T1000 (cell line): ENCODE measurements at places on chromosomes 11 and 22.

DNA sequence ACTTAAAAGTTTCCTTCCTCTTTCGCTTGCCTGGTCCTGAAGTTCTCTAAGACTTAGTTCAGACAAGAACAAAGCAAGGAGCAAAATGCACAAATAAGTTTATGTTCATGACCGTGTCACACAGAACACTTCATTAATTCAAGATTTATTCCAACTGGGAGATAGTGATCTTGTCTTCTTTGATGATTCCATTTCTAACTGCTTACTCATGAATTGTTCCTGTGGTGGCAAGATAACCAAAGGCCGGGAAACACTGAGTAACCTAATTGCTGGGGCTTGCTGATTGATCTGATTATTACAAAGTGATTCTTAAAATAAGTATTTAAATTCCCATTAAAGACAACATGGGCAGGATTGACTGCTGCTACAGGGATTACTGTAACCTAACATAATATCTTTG, 1462.9 kb upstream of the RAG2 start:
- peak; percentile 1 for DNase-seq

DNA sequence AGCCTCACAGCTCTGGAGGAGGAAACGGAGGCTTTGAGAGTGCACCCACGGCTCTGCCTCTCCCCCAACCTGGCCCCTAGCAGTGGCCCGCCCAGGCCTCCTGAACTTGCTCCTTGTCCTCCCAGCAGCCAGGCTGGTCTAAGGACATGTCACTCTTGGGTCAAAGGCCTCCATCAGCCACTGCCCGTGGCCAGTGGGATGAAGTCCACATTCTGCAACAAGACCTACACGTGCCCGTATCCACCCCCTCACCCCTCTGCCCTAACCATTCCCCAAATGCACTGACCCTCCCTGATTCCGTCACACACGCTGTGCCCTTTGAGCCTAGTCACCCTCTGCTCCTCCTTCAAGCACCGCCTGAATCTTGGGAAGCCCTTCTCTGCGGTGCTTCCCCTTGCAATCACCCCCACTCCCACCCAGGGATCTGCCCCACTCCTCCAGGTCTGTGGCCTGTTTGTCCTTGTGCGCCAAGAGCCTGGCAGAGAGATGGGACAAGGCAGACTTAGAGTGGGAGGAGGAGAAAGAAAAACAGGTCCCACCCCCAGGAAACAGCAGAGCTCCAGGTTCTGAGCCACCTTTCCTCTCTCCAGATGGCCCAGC, 37.5 kb upstream of the TEF start:
- DNase-seq, result no peak

DNA sequence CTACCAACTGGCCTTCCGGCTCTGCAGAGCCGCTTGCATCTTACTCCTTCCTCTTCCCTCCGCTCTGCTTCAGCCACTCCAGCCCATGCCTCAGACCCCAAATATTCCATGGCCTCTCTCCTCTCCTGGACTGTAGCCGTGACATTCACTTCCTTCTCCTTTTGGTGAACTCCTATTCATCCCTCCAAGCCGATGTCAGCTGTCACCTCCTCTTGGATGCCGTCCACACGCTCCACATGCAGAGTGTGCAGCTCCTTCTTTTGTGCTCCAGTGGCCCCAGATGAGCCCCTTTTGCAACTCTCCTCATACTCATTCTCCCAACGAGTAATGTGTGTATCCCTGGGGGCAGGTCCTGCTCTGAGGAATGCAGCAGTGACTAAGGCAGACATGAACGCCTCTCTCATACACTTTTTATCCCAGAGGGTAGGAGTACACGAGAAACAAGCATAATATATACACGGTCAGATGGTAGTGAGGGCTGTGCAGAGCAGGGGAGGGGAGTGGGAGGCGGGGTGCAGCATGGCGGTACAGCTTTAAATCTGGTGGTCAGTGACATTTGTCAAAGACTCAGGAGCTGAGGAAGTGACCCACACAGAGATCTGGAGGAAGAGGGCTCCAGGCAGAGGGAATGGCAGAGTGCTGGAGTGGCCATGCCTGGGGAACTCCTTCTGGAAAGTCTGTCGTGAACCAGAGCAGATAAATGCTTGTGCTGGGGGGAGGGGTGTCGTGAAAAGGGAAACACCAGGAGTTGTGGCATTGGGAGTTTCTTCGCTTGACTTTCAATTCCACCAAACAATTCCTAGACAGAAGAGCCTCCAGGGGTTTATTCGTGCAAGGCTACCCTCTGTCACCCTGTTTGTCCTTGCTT, 83.8 kb upstream of the ATXN10 start:
- DNase-seq, result peak; percentile 58

DNA sequence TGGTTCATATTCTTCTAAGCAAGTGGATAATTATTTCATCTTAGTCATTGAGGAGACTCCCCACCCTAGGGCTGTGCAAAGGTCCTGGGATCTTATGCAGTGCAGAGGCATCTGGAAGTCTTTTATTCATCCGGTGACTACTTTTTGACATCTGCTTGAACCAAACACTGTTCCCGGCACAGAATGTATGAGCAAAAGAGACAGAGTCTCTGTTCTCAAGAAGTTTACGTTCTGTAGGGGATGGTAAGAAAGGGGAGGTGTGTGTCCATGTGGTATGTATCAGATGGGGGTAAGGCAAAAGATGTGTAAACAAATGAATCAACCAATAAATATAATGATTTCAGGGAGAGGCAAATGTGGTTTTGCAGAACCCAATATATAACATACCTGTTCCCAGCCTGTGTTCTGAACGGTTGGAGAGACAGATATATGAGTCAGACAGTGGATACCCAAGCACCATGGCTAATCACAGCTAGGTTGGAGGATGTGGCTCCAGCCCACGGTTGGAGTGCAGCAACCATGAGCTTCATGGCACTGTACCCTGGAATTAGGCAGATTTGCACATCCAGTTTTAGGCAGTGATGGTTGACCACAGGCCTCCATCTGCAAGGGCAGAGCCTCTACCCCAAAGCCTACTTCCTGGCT, 75.1 kb upstream of the CADM1 start:
- no peak for DNase-seq

- no peak for DNase-seq
Observed at GRCh38 chr11:3920148-3920852, 64.8 kb downstream of the STIM1 start.
